ENCODE measurements at places on chromosomes 2 and 18. TPM values are rescaled to one million over a fixed set of nuclear protein-coding genes. Genes with fewer than 3 reads are reported as not detected.

The KIF5C gene
- total RNA-seq: 0.23 TPM

The IL1R2 gene
- total RNA-seq: 3.8 TPM

The KYNU gene
- 44.5 TPM for total RNA-seq

The VWA3B gene
- not detected for total RNA-seq

The LYPD6B gene
- 10.0 TPM for total RNA-seq

The RASGRP3 gene
- total RNA-seq: 0.10 TPM

The TXNDC2 gene
- 0.11 TPM for total RNA-seq

The NOSTRIN gene
- 0.68 TPM for total RNA-seq

The CD8B gene
- not detected for total RNA-seq

The RBM43 gene
- total RNA-seq: 4.8 TPM

The SERPINB13 gene
- total RNA-seq: not detected

The ZSWIM2 gene
- total RNA-seq: not detected

The RAB17 gene
- total RNA-seq: 86.3 TPM

The GALNT3 gene
- 33.1 TPM for total RNA-seq

The ST6GAL2 gene
- not detected for total RNA-seq

The TMEM37 gene
- 1.2 TPM for total RNA-seq

The ANKRD30BL gene
- not detected for total RNA-seq

The MBD1 gene
- total RNA-seq: 43.2 TPM

The SERPINB7 gene
- total RNA-seq: 4.2 TPM

The SFT2D3 gene
- total RNA-seq: 8.4 TPM

The SNTG2 gene
- total RNA-seq: not detected
